Activated naive CD4-positive, alpha-beta T cell treated with Interleukin-2 at 50 U/mL for 16 hours (primary cell): ENCODE measurements at places on chromosomes 2 and 18.

- DNase-seq = no peak
These were observed 36.9 kb downstream of the RPL37A start for GRCh38 chr2:216535454-216535995.

DNA sequence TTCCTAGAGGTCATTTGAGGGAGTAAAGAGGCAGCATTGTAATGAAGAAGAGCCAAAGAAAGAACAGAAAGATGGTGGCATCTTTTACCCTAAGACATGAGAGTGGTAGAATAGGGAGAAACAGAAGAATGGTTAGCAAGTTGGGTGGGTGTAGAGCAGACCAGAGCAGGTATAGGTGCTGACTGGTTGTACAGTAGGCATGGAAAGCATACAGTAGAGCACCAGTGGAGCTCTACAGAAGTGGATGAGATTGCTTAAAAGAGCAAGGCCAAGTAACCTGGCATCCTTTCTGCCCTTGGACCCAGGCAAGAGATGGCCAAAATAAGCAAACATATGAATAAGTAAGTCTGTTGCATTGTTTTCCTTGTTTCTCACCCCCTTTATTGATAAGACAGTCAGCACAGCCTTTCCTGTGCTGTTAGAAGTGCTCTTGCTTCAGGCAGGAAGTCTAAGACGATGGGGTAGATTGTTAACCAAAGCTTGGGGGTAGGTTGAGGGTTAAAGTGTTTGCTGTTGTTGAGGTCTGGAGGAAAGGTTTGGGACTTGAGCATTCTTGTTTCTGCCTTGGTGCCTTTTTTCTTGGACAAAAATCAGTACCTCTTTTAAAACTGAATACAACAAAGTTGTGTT, 76.9 kb downstream of the DIS3L2 start:
- no peak for DNase-seq

- no peak for DNase-seq
These were observed 276.9 kb downstream of the PTPRM start for GRCh38 chr18:7844017-7844416.

DNA sequence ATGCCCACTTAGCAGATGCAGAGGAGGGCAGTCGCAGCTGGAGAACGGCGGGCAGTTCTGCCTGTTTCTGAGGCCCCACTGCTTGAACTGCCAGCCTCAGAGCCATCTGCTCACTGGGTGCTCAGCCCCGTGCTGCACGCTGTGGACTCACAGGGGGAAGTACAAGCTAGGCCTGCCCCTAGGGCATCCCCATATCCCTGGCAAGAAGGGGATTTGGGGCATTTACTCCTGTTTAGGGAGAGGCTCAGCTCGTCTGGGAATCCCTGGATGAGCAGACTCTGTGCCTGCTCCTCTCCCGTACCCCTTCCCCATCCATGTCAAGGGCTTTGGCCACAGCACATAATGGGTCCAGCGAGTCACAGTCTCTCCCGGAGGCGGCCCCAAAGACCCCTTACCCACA, 169.8 kb upstream of the PKDCC start:
- DNase-seq = no peak

DNA sequence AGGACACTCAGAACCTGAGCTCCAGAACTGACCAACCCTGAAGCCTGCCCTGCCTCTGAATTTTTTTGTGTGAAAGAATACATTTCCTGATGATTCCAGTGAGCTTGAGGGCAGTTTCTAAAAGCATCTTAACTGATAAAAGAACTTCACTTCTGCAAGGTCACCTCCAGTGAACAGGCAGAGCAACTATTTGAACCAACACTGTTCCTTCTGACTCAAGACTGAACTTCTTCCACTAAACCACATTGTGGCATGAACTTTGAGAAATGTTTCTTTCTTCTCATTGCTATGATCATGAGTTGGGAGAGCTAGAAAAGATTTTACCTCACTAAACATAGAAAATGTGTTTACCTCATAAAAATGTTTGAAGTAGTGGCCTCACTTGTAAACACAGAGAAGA, 83.8 kb upstream of the SERTAD2 start:
- no peak for DNase-seq

DNA sequence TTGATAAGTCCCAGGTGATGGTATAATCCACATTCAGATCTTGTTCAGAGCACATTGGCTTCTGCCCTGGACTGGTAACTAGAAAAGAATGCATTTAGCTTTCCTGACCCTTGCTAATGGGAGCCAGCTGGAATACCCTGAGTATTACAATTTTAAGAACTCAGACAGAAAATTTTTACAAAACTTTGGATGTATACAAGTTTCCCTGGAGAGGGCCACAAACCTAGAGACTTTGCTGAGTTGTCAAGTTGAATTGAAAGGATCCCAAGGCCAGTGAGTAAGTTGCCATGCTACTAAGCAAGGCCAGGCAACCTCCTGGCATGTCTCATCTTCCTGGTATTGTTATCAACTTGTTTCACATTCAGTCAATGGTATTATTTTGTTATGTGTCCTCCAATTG, 20.0 kb upstream of the NABP1 start:
- no peak for DNase-seq

DNA sequence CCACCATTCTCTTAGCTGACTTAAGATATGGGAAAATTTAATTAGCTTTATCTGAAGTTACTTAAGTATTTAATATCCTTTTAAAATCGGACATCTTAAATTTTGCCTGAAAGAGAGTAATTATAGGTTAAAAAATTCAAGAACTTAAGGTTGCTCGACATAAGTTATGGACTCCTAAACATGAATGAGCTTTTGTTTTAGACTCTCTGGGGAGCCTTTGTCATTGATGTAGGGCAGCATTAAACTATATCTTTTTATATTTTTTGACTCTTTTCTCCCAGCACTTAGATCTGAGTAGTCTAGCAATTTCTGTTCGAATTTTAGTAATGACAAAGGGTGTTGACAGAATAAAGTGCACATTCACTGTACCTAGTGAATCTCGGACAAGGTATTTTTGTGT, 4.7 kb downstream of the PHLPP1 start:
- DNase-seq = no peak

DNA sequence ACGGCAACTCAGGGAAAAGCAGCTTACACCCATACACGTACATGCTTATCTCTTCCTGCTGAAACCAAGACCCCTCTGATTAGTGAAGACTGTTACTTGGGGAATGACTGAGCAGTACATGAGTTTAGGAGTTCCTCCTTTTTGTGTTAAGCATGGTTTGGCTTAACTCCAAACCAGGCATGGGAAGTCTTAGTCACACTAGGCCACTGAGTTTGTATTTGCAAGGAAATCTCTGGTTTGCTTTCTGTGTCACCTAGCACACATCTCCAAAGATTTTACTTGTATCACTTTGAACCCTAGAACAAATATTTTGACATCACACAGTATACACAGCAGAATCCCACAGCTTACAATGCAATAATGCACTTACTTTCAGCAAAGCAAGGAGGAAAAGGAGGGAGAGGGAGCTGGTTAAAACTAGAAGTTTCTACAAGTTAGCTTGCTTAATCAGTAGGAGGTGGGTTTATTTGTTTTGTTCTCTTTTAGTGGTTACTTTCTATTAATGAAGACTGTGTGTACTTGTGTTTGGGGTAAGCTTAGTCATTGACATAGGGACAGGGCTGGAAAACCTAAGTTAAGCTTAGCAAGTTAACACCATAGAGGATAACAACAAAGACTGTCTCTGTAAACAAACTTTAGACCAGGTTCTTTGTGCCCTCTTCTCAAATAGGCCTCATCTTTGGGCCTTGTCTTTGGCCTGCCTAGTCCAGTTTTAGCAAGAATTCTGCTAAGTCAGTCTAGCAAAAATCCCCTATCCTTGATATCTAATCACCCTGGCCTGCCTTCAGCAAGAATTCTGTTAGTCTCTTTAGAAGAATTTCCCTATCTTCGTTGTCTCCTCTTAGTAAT, 219.4 kb downstream of the MREG start:
- no peak for DNase-seq

DNA sequence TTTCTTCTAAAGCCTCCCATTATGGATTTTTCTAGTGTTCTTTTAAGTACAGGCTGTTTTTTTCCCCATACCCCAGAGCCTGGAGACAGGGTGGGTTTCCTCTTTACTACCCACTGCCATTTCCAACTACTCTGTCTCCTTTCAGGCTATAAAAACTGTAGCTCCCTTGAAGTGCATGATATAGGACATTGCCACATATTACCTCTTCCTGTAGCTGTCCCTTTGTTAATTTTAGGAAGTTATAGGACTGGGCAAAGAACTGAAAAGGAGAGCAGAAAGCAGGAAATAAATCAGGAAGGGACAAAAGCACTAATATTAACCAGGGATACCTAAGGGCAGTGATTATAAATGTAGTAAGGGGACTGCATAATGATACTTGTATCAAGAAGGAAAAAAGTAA, 54.1 kb downstream of the VIL1 start:
- no peak for DNase-seq

DNA sequence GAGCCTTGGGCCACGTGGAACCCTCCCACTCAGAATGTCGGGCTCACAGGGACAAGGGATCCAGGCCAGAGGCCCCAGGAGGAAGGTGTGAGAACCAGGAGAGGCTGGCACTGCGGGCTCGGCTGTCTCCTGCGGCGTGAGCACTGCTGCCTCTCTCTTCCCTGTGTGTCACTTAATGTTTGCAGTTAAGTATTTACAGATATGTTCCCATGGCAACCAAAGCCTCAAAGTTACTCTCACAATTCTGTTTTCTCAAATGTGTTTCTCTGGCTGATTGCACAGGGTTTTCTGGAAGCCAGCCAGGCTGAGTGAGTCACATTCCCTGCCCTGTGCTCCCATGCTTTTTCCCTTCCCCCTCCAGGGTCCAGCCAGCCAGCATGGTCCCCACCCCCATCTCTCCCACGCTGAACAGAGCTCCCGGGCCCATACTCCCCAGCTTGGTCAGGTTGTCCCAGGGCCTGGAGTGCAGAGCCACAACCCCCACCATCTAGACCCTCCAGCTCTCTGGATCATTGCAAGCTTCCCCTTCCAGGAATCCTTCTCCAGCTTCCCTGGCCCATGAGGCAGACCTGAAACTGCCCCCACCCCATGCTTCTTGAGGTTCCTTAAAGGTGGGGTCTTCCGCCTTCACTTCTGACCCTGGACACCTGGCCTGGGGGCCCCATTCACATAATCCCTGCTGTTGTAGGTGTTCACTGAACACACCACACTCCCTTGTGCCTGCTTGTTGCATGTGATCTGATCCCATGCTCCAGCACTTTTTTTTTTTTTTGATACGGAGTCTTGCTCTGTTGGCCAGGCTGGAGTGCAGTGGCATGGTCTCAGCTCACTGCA, 265.9 kb downstream of the CELF4 start:
- DNase-seq = no peak

GRCh38 chr2:151908204-151908882, 80.1 kb upstream of the ARL5A start:
- DNase-seq = no peak

DNA sequence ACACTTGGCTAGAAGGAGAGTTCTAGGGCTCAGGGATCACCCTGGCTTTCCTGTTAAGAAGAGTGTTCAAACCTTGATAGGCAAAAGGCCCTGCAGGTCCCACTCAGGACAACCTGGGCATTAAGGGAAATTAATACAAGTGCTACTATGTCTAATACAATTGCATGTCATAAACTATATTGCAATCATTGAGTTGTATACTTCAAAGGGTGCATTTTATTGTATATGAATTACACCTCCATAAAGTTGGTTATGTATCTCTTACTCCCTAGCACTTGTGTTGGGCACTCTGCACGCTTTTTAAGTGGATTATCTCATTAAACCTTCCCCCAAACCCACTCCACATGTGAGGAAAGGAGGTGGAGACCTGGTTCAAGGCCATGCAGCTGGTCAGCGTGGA, 172.1 kb upstream of the GLI2 start:
- no peak for DNase-seq

GRCh38 chr2:39437522-39438296, 624 bp upstream of the MAP4K3 start:
- peak; percentile 39 for DNase-seq

DNA sequence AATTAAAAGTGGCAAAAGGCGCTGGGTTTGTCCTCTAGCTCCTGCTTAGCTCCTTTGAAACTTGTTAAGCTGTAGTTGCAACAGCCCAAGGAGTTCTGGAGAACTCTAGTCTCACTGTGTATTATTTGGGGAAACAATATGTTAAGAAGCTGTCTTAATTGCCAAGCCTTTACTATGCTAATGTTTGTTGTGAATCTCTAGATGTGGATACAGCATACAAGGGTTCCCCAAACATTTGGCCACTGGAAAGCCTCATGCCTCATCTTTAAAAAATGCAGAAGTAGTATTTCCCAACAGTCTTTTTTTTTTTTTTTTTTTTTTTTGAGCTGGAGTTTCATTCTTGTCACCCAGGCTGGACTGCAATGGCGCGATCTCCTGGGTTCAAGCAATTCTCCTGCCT, 236.7 kb downstream of the PRKCE start:
- no peak for DNase-seq

DNA sequence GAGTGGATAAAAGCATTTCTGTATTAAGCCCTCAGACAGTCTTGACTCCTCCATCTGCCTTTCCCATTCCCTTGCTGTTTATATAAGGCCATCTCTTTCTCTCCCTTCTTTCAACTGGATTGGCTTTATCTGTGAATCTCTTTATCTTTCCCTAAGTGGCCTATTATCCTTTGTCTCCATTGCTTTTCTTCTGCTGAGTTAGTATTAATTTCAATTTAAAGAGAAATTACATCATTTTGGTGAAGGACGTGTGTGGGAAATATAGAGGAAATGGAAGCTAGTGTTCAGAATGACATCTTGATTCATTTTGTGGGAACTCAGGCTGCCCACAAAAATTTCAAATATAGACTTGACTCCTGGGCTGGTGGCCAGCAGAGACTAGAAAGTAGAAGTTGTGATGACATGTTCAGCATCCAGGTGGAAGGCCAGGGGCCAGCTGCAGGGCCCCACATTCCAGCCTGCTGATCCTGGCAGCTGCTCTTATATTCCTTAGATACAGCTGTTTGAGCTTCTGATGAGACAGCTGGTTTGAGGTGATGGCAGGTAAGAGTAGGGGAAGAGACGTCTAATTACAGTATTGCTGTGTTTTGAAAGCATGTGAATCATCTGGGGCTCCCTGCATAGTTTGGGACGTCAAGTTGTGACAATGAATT, 52.3 kb downstream of the DIS3L2 start:
- DNase-seq = no peak

GRCh38 chr2:145344076-145344724, 824.3 kb upstream of the ZEB2 start:
- DNase-seq = no peak

- DNase-seq = no peak
These were observed 160.2 kb downstream of the GBX2 start for GRCh38 chr2:236008006-236008405.

DNA sequence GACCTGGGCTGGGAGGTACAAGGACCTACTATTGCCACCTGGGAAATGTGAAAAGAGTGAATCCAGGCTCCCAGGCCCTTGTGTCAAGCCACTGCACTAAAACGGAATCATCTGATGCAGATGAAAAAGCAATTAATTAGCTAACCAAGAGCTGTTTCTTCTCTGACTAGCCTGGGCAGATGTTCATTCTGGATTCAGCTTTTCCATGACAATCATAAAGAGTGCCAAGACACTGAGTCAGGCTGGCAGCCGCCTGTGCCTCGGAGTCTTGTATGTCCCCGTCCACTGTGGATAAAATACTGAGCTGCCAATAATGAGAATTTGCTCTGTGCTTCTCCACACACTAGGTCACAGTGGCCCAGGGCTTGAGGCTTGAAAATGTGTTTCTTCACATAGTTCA, 21.7 kb upstream of the LCLAT1 start:
- DNase-seq = no peak
